Stimulated activated CD8-positive, alpha-beta memory T cell treated with anti-CD3 and anti-CD28 coated beads, Interleukin-15, amount 100 ng/mL, for 4 hours (primary cell): ENCODE measurements at places on chromosomes 7 and 10.

- no peak for DNase-seq
Observed at GRCh38 chr10:114206902-114207301, 27.7 kb downstream of the TDRD1 start.

GRCh38 chr7:149809215-149809614 is 29.0 kb upstream of the ZNF862 start:
- DNase-seq, result no peak

DNA sequence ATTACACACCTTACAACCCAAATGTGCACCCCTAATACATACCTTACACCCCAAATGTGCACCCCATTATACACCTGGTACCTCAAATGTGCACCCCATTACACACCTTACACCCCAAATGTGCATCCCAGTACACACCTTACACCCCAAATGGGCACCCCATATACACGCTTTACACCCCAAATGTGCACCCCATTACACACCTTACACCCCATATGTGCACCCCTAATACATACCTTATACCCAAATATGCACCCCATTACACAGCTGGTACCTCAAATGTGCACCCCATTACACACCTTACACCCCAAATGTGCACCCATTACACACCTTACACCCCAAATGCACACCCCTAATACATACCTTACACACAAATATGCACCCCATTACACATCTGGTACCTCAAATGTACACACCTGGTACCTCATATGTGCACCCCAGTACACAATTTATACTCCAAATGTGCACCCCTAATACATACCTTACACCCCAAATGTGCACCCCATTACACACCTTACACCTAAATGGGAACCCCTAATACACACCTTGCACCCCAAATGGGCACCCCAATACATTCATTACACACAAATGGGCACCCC is 106.3 kb downstream of the KLF6 start:
- no peak for DNase-seq

DNA sequence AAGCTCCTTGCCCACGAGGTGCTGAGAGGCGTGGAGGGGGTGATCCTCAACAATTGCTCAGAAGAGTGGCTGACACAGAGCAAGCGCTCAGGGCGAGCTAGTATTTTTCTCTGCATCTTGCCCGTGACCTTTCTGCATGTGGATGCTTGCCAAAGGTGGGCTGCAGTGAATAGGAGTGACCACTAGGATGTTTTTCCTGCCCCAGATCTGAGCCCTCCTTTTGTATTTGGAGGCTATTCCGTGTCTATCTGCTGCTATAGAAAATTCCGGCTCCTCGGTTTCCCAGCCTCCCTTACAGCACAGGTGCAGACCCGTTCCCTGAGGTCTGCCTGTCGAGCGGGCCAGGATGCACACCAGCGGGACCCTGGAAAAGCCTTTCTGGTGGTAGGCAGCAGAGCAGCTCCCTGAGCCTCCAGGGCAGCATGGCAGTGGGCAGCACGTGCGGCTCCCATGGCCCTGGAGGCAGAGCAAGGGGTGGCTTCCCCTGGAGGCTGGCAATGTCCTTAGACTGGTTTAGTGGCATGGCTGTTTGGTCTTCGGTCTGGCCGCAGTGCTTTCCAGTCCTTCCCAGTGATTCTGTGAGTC is 145.1 kb upstream of the PCBD1 start:
- no peak for DNase-seq

DNA sequence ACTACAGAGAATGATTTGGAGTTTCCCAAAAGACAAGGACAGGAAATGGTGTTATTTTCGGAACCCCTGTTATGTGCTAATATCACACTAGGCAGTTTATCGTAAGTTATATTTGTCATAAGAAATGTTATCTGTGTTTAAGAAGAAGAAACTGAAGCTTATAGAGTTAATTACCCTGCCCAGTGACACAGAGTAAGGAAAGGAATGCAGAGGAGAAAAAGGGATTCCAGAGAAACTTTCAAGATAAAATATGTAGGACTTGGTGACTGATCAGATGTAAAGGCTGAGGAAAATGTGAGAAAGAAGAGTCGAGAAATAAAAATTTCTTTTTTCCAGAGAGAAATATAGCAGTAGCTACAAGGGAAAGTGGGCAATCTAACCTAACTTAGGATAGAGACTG is 63.5 kb upstream of the ZNF746 start:
- no peak for DNase-seq

GRCh38 chr10:75568450-75569130 is 137.2 kb downstream of the LRMDA start:
- DNase-seq, result no peak

- no peak for DNase-seq
Observed at GRCh38 chr10:11491087-11491486, 120.4 kb downstream of the USP6NL start.

DNA sequence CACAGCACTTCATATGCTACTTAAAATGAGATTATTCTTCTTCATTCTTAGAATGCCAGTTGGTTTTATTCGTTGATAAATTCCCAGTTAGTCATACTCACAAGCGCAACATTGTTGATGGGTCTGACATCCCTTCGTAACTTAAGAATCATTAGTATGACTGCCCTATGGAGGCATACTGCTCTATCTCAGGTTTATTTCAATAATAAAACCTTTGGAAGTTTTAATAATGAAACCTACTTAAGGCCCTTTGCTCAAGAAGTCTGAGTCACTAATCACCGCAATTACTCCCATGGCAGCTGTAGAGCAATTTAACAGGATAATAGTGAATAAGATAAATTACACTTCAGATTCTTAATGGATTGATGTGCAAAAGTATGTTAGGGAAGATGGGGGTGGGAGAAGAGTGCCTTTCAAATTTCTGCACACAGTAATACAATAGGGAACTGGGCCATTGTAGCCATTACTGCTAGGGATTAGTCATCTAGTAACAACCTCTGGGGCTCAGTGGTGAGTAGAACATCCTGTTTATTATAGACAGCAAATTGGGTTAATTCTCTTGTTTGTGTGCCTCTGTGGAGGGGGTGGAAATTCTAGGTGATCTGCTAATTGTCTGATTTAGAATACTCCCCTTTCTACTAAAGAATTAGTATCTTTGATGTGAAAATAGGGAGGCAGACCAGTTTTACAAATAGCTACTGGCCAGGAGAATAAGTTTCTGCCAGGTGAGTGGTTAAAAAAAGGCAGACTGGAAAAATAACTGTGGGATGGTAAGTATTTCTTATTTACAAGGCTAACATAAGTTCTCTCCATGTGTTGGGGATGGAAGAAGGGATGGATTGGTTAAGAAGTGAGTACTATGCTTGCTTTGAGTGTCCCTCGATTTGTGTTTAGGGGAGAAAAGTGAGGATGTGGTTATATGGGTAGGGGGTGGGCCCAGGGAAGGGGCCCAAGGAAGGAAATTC is 74.5 kb upstream of the VKORC1L1 start:
- DNase-seq, result no peak

GRCh38 chr10:85315657-85316056 is 987.3 kb downstream of the CCSER2 start:
- DNase-seq, result no peak

GRCh38 chr7:100538348-100538653 is 702 bp upstream of the AGFG2 start:
- no peak for DNase-seq

DNA sequence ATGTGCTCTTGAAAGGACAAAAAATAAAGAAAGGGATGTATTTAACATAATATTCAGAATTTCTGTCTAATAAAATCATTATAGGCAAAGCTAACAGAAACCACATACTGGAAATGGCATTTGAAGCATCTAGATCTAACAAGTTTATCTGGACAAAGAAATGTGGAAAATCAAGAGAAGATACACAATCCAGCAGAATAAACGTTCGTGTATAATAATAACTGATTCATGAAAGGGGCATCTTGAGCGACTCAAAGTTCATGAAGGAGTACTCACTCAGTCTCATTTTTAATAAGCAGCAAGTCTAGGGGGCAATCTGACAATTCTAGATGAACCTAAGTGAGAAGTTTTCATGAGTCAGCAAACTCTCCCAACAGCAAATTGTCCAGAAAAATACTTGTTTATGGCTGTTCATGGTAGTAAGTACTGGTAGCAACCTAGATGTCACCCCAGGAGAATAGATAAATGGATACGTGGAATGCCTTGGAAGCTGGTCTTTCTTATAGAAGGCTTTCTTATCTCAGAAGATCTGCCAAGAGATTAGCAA is 541.8 kb downstream of the INHBA start:
- DNase-seq, result no peak

GRCh38 chr7:155692317-155692716 is 47.9 kb downstream of the RBM33 start:
- no peak for DNase-seq

- no peak for DNase-seq
Observed at GRCh38 chr7:107976620-107977019, 26.3 kb downstream of the LAMB1 start.

DNA sequence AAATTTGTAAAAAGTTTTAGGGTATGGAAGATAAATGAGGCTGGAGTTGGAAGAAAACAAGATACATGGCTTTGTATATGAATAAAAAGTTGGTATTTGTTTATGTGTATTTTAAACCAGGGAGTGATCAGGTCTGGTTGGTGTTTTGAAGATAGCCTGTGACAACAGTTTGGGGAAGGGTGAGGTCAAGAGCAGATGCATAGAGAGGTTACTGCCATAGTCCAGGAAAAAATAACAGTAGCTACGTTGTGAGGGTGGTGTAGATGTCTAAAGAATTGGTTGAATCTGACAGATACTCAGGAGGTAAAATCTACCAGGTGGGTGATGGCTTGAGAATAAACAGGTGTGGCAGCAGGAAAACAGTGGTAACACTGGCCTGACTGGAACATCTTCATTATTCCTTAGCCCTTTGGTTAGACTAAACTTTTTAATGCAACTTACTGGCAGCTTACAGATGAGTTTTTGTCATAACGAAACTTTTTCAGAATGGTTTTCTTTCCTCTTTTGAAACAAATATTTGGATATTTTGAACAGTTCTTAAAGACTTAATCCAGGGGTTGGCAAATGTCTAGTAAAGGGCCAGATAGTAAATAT is 25.5 kb downstream of the ZNRF2 start:
- DNase-seq, result no peak

DNA sequence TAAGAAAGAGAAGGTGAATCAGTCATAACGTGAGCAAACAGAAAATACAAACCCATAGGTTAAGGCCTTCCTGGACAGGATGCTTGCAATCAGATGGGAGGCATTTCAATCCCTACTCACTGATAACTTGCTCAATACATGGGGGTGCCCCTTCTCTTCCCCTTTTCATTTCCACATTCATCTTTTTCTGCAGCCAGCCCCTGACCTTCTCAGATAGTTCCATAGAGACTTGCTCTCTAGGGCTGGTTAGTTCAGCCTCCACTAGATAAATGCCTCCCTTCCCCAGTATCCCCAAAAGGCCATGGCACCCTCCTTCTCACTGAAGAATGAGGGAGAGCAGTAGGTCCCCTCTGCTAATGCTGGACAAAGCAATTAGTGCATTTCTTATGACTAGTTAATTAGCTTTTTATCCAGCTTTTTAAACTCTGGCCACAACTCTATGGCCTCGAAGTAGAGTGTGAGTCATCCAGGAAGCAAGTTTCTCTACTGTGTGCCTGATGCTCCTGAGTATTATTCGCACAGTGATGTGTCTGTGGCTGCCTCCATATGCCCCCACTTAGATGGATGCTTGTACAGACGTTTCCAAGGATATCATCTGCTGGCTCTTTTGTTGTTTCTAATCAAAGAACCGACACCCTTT is 12.7 kb downstream of the CHN2 start:
- no peak for DNase-seq

GRCh38 chr7:157544226-157544625 is 207.4 kb downstream of the DNAJB6 start:
- DNase-seq, result no peak

- DNase-seq, result no peak
Observed at GRCh38 chr7:128831994-128832879, 2.0 kb downstream of the FLNC start.

GRCh38 chr10:78618050-78618449 is 450.7 kb upstream of the ZMIZ1 start:
- DNase-seq, result no peak

GRCh38 chr10:69847458-69847857 is 45.8 kb downstream of the COL13A1 start:
- no peak for DNase-seq

- DNase-seq, result no peak
Observed at GRCh38 chr10:26733750-26734568, 36.5 kb downstream of the PDSS1 start.

DNA sequence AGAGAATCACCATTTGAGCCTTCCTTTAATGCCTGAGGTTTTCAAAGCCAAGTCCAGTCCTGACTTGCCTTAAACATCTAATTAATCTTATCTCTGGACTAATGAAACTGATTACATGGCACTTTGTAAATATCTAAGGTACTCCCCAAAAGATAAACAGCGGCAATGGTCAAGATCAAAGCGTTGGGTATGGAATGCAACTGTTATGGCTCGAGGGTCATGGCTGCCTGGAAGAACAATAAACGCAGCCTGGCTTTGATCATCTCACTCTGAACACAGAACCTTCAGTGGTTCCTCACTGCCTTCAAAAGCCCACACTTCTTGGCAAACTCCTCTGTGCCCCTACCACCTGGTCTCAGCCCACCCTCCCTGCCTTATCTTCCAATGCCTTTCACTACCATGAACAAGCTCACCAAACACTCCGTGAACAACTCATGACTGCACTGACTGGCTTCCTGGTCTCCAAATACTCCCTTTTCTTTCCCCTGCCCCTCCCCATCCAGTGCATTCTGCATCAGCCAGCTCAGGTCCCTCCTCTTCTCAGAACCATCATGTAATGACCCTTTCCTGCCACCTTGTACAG is 150.2 kb upstream of the NFE2L3 start:
- no peak for DNase-seq

DNA sequence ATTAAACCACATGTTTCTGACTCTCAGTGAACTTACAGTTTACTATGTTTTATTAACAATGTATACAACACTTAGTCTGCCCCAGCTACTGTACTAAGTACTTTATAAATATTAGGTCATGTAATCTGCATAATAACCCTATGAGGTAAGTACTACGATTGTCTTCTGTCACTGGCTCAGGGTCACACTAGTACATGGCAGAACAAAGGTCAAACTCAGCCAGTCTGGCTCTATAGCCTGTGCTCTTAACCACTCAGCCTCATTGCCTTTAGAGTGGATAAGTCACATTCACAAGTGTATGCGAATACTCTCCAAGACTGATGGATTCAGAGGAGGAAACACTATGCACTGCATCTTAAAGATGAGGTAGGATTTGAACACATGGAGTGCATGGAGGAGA is 252.3 kb downstream of the KCNMA1 start:
- no peak for DNase-seq

DNA sequence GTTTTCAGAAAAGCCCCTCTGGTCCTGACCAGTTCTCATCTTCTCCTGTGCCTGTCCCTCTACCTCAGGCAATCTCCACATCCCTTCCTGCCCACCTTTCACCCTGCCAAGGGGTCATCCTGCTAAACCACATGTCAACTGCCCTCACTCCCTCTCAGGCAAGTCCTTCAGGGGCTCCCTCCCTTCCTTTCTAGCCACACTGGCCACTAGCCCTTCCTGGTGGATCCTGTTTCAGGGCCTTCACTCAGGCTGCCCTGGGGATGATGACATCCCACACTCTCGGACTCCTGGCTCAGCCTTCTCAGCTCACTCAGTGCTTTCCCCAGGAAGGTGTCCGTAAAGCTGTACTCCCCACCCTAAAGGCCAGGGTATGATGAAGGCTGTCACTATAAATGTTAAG is 13.4 kb downstream of the STEAP1B start:
- DNase-seq, result no peak

- DNase-seq, result peak; percentile 10
Observed at GRCh38 chr7:4682621-4683042, 537 bp downstream of the FOXK1 start.
